ENCODE measurements at places on chromosomes 2 and 18.

DNA sequence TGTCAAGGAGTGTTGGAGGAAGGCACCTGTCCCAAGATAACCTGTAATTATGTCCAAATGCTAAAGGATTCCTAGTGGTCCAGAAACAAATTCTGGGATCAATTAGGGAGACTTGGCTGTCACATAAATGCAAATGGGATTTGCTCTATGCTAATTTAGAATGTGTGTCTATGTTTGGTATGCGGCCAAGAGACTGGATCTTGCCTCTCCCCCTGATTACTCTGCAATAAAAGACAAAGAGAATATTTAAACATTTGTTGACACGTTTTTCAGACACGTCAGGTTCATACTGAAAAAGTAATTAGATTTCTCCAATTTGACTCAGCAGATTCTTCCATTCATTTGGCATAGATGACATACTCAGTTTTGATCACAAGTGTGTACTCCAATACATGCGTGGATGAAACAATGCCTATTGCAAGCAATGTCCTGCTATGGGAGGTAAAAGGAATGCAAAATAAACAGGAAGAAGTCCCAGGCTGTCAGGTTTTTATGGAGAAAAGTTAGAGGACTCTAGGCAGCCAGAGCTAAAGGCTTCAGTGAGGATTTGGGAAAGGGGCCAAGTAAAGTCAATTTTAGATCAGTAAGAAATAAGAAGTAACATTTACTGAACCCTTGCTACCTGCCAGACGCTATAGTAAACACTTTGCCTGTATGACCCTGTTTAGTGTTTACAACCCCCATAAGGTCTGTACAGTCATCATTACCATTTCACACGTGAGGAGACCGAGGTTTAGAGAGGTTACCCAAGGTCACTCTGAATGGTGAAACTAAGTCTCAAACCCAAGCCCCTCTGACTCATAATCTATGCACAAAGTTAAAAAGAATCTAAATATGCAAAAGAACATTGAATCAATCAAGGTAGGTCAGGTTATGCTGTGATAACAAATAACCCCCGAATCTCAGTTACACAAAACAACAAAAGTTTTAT is 7.8 kb downstream of the ANTXR1 start:
- no peak for DNase-seq

DNA sequence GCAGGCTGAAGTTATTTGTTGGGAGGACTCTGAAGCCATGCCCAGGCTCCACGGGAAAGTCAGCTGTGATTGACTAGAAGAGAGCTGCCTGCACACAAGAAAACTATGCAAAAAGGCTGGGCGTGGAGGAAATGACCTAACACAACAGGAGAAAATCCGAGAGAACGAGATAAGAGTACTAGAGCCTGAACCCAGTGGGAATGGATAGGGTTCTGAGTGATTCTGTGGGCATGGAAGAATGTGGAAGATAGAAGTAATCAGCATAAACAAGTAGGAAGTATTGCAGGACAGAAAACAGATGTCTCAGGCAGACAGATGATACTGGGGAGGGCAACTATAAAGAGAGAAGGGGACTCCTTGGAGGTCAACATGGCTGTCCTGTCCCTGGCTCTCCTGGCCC is 12.1 kb upstream of the COPS8 start:
- DNase-seq: no peak

GRCh38 chr2:46327627-46328026 is 30.4 kb downstream of the EPAS1 start:
- DNase-seq: no peak

GRCh38 chr2:136527560-136527959 is 237.8 kb upstream of the THSD7B start:
- no peak for DNase-seq

- DNase-seq: no peak
These were observed 54.0 kb downstream of the CNTNAP5 start for GRCh38 chr2:124079045-124079444.

DNA sequence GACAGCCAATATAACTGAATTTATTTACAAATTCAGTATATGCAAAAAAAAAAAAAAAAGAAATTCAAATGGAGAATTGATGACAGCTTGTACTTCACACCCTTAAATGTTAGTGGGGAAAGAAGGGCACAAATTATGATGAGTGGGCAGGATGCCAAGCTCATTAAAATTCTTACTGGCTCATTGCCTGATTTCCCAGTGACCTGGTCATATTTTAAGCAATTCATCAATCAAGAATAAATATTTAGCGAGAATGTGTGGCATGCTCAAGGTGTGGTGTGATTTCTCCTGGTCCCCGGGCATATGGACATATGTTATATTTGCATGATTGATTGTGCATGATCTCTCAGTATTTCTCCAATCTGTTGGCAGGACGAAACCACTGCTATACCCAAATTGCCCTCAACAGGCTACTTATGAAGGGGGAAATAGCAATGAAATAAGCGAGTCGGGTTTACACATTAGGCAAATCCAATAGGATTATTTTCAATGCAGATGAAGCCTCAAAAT is 883.0 kb downstream of the LRRTM4 start:
- no peak for DNase-seq

DNA sequence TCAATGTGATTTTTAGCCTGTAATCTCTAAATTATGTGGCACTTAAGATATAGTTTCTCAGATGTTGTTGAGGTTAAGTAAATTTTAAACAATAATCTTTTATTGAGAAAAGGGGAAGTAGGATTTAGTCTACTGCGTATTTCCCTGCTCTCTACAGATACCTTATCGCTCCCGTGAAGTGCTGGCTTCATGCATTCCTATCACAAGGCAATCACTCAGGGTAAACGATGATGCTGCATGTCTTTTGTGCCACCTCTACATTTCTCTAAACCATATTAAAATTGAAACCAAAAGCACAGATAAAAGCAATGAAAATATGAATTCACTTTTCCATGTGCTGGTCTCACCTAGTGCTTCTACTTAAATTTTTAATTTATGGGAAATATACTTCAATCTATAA is 14.4 kb upstream of the RPE start:
- no peak for DNase-seq

DNA sequence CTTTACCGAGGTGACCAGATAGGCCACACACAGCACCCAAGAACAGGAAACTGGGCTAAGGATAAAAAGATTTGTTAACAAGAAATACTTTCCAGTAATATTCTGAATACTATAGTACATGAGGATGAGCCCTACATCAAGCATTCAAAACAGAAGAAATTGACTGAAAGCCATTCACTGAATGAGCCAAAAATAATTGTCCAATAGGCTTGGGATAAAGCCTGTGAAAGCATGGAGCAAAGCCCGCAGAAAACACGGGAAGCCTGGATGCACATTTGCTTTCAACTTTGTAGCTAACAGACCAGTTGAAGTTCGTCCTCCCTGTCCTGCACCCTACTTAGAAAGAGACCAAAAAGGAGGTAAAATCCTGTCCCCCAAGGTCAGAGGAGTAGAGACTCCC is 56.3 kb downstream of the DIPK1C start:
- no peak for DNase-seq

DNA sequence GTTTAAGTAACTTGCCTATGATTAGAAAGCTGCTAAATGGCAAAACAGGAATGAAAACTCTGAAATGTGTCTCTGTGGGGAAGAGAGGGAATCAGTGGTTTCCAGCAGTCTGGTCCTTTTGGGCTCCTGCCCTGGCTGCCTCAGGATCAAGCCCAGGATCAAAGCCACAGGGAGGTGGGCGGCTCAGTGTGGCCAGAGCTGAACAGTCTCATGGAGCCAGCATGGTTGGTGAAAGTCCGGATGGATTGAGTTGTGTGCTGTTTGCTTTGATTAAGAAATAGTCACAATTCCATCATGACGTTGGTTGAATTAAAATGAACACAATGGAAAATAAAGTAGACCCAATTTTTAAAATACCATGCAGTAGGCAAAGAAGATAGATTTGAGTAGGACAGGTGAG is 344.2 kb downstream of the LPIN1 start:
- no peak for DNase-seq

DNA sequence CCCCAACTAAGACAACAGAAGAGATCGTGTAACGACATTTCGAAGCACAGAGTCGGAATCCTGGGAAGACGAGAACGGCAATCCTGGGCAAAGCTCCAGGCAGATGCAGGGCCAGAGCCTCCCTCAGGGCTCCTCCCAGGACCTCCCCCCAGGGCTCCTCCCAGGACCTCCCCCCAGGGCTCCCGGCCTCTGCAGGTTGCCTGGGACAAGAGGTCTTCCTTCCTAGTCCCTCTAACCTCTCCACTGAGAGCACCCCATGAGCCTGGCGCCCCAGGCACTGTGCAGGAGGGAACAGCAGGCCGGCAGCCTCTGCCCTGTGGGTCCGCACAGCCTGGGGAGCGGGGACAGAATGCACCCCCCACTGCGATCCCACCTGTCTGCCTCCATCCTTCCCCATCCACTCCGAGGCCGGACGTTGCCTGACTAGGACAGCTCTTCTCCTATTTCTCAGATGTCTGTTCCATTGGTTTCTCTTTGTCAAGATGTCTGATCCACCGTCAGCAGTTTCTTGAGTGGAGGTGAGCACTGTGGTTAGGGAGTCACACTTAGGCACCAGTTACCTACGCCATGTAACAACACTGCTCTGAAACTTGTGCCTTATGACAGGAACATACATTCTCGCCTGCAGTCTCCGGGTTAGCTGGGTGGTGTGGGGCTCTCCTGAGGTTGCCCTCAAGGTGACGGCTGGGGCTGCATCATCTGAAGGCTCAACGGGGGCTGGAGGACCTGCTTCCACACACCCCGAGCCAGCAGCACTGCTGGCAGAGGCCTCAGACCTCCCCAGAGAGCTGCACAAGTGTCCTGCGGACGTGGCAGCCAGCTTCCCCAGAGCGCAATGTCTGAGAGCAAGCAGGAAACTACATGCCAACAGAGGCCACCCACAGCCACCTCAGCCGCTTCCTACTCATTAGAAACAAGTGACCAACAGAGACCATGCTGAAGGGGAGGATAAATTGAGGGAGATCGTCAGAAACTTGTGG is 28.9 kb downstream of the ADI1 start:
- DNase-seq: no peak

DNA sequence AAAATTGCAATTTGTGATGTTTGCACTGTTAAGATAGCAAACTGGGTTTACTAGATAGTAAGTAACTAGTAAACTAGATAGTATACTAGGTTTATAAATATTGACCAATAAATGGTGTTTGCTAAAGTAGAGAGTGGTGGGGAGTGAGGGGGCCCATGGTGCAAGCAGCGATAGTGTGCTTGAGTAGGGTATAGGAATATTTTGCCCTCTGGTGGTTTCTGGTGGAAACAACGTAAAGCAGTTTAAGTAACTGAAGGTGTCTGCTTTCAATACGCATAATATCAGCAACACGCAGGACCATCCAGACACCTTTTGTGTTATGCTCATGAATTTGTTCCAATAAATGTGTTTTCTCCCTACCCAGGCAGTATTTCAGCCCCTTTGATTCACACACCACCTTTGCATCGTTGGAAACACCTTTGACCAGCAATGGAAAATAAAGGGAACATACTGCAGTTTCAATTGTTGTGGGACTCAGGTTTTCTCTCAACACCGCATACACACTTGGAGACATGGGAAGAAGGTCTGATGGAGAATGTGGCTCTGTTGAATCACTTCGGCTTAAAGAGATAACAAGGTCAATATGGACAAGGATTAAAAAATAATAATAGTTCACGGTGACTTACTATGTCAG is 16.7 kb upstream of the STAT1 start:
- DNase-seq: peak; percentile 32

GRCh38 chr2:144694456-144694855 is 174.5 kb upstream of the ZEB2 start:
- no peak for DNase-seq

DNA sequence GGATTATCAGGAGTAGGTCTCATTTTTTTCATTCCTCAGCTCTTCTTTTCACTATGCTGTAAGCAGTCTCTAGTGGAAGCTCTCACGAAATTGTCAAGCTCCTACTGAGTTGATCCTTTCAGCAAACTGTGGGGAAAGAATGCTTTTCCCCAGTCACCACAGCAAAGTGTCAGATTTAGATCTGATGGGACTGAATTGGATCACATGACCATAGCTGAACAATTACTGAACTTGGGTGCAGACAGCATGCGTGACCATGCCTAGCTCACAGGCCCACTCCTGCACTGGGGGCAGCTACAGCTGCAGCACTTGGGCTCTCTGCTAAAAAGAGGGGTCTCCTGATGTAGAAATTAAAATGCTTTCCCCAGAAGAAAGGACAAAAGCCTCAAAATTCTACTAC is 3.1 kb downstream of the ARHGAP15 start:
- DNase-seq: no peak

DNA sequence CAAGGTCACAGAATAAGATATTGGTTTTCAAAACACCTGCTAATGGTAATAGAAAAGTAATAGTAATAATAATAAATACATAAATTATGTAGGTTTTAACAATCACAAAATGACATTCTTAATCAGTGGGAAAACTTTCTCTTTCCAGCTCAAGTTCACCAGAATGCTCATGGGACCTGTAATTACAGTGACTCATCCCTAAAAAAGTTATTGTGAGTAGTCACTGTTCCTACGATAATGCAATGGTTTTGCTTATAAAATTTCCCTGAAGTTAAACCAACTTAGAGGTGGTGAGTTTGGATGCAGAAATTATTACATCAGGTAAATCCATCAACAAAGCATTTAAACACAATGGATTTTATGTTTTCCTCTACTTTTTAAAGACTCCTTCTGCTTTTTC is 502.3 kb downstream of the PID1 start:
- peak; percentile 77 for DNase-seq

DNA sequence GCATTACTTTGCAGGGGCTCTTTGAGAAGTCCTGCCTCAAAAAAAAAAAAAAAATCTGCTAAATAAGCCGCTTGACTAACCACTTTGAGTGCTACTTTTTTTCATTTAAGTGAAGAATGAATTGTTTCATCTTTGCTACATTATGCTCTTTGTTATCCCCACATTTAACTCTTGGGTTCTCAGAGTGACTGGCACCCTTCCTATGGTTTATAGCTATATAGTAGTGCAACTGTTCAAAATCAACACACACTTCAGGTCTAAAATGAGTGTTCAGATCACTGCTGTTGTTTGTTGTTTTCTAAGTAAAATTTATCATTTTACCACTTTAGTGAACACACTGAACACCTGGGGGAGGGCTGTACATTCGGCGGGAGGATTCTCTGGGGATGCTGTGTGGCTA is 13.6 kb downstream of the STPG4 start:
- DNase-seq: no peak

GRCh38 chr2:159071190-159071915 is 102.9 kb downstream of the TANC1 start:
- DNase-seq: no peak

GRCh38 chr18:22915337-22915736 is 17.8 kb upstream of the RBBP8 start:
- DNase-seq: no peak

GRCh38 chr2:135985826-135986393 is 484 bp upstream of the DARS1 start:
- no peak for DNase-seq

Data from H4 (cell line).